Keratinocyte (primary cell): ENCODE measurements at places on chromosomes 3 and 15. TPM values are rescaled to one million over a fixed set of nuclear protein-coding genes. Genes with fewer than 3 reads are reported as not detected.

Gene HHATL
- polyA plus RNA-seq: not detected in 3 replicates

Gene GP9
- polyA plus RNA-seq: not detected in 3 replicates

Gene GOLGA8F
- not detected in 3 replicates for polyA plus RNA-seq

Gene GLDN
- 0.09 TPM in 1 of 3 replicates, not detected in the others for polyA plus RNA-seq

Gene GOLGA6L1
- not detected in 3 replicates for polyA plus RNA-seq

DNA sequence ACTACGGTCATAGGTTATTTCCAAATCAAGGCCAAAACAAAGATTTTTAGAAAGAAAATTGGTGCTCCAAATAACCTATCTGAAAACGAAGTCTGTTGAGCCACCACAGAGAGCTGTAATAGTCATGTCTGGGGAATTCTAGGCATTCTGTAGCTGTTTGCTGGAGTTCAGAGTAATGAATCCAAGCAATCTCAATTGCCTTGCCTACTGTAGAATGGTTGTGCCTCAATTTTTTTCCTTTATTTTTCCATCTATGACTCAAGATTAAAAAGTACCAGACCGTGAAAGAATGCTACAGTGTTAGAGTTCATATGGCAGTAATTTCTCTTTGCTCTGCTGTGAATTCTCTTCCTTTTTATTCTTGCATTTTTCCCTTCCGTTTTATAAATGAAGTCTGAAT lies 1007.2 kb upstream of the ALCAM start:
- DNase-seq: no peak

- no peak for DNase-seq
Observed at GRCh38 chr3:117836296-117836695, 1126.7 kb downstream of the TUSC7 start.

- no peak for DNase-seq
Observed at GRCh38 chr15:60004009-60004845, at the start of gene FOXB1. Gene FOXB1 (plus strand): TSS chr15:60004311. CDS start chr15:60004964, 653 bp downstream.

- DNase-seq: no peak
Observed at GRCh38 chr3:45123581-45124269, 22.5 kb downstream of the CDCP1 start.

DNA sequence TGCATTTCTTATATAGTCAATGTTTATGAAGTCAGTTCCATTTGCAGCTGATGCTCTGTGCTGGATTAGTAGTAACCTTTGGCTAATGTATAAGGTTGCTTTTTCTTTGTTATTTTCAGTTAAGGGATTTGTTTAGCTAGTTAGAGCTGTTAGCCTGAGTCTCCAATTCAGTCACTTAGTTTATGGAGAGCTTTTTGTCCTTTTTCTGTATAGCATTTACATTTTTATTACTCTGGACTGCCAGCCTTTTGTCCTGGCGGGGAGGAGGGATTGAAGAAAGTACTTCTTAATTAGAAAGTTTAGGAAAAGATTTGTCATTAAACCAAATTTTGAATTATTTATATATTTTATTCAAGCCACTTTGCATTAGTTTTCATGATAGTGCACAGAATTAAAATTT lies 52.0 kb downstream of the DNAJC13 start:
- DNase-seq: no peak

DNA sequence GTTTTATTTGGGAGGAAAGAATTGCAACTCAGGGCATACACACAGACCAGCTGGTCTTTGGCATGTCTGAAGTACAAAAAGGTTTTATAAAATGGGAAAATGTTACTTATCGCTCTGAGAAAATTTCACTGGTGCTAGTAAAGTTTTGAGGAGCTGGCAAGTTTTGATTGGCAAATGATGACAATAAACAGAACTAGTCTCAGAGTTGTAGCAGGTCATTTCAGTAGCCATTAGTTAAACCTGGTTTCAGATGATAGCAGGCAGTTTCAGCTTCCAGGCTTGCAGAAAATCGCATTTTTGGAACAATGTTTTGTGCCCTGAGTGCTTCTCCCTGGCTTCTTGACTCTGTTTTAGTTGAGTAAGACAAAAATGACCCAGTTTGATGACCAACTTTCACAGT lies 10.7 kb downstream of the B2M start:
- no peak for DNase-seq

- DNase-seq: no peak
Observed at GRCh38 chr3:193821151-193821668, 228.2 kb downstream of the OPA1 start.

DNA sequence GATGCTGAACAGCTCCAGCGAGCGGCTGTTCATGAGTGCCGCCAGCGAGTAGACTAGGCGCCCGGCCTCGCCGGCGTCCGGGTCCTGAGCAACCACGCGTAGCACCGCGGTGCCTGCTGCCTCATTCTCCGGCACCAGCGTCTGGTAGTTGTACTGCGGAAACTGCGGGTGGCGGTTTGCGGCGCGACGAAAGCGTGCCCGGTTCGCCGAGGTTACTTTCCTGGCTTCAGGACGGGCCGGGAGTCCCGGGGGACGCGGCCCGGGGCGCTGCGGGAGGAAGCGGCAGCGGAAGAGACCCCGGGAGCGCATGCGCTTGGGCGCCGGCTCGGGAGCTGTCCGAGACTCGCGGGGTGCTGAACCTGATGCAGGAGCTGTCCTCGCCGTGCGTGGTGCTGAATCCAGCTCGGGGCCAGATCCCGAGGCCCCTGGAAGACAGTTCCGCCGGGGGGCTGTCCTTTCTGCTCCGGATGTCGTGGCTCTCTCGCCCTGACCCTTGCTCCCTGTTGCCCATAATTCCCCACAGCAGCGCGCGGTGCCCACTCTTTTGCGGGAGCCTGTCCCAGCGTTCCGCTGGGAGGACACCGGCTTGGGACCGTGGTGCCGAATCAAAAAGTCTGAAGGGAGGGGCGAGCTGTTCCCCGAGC lies 1.1 kb downstream of the CELSR3 start:
- DNase-seq: no peak

DNA sequence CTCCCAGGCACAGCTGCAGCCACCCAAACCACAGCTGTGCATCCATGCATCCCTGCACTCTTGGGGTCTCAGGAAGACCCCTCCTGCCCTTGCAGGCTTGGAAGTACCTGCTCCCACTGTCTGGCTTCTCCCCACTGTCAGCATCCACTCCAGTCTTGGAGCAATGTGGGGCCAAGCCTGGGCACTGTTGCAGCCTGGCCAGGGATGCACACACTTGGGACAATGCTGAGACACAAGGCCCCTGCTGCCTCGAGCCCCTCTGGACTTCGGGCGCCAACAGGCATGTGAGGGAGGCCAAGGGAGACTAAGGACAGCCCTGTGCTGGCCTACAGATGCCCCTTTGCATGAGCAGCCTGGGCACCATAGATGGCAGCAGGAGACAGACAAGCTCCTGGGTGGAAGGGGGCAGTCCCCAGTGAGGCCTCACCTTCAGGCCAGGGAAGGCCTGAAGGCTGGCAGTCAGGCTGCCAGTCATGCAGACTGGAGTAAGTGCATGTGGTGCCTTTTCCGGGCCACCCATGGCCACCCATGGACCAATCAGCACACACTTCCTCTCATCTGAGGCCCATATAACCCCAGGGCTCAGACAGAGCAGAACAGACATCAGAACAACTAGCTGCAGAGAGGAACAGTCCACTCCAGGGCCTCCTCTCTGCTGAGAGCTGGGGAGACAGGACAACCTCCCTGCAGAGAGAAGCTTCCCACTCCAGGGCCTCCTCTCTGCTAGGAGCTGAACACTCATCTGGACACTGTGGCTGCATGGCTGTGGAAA lies 219.0 kb downstream of the VGLL3 start:
- no peak for DNase-seq

- no peak for DNase-seq
Observed at GRCh38 chr3:37190667-37191066, 16.3 kb upstream of the LRRFIP2 start.
